ENCODE measurements at places on chromosomes 5 and 9.
A peak's percentile ranks its signal among the peaks of the same experiment; 100 is the strongest.

DNA sequence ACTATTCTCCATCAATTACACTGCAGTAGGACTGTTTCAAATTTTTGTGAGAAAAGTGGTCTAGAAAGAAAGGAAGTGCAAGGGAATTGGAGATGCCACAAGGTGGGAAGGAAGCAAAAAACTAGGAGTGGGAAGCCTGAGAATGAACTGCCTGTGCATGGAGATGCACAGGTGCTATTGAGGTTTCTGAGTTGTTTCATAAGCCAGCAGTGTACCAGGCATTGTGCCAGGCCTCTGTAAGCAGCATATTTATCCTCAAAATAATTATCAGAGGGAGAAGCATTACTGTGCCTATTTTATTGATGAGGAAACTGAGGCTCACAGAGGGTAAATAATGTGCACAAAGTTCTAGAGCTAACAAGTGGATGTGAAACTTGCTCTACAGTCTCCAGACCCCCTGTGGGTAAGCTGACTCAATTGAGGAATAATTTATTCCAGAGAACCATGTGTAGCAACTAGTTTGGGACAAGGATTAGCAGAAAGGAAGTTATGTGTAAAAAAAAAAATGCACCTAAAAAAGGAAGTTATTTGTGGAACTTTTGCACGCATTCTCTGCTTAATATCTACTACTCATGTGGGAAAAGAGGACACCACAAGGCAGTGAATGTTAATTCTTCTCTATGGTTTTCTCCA lies 96.7 kb downstream of the SNCAIP start:
- DNase-seq, result no peak

DNA sequence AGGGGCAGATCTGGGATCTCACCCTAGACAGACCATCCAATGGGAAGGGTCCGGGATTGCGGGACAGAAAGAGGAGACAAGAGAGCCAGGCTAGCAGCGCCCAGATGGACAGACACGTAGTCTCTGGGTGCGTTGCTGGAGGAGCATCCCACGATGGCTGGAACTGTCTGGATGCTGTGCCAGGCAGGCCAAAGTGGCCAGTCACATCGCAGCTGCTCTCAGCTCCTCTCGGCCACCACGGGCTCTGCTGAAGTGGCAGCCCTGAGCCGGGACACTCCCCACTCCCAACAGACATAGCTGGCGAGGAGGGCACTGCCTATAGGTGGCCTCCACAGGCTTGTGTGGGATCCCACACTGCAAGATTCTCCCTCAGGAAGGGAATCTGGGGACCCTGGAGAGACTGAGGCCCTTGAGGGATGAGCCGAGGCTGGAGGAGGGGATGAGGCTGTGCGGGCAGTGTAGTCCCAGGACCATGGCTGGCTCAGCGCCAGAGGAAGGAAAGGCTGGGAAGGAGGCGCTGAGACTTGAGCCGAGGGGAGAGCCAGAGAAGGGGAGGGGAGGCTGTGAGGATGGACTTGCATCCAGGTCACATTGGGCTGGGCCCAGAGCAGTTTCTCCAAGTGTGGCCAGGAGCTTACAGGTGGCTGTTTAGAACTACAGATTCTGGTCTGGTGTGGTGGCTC lies 10.3 kb upstream of the WDR5 start:
- DNase-seq, result no peak

- DNase-seq, result no peak
These were observed 146.2 kb upstream of the PHYKPL start for GRCh38 chr5:178378527-178379484.

DNA sequence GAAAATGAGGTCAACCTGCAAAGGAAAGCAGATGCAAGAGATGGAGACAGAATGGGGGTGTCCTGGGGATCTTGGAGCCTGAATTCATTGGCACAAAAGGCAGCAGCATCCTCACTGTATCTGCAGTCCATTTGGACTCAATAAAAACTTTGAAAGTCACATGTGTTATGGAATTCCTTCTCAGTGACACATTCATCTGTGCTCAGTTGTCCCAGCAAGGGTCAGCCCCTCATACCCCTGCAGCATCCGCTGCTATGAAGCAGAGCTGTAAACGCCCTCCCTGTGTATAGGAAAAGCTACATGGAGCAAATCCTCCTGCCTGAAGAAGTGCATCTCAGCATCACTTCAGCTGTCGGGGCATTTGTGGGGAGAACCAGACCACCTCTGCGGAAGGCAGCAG lies 14.5 kb upstream of the RARS1 start:
- peak; percentile 11 for DNase-seq

DNA sequence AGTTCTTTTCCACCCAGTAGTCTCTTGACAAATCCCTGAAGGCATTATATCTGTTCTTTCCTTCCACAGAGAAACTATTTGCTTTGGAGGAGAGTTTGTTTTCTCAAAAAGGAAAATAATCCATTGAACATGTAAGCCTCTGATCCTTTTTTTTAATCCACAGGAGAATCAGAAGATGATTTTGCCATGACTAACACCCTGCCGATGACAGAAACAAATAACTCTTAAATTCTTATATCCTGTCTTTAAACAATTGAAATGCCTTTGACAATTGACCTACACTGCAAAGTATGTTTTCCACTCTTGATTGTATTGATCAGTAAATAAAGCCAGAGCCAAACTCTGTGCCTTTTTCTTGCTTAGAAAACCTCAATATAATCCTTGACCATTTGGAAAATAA lies 666.4 kb upstream of the CTNND2 start:
- no peak for DNase-seq

GRCh38 chr5:130773813-130774212 lies 391.2 kb downstream of the HINT1 start:
- DNase-seq, result no peak

- no peak for DNase-seq
These were observed 44.2 kb upstream of the PALM2AKAP2 start for GRCh38 chr9:109735801-109736200.

GRCh38 chr9:17824191-17824590 lies 245.3 kb downstream of the SH3GL2 start:
- peak; percentile 63 for DNase-seq

DNA sequence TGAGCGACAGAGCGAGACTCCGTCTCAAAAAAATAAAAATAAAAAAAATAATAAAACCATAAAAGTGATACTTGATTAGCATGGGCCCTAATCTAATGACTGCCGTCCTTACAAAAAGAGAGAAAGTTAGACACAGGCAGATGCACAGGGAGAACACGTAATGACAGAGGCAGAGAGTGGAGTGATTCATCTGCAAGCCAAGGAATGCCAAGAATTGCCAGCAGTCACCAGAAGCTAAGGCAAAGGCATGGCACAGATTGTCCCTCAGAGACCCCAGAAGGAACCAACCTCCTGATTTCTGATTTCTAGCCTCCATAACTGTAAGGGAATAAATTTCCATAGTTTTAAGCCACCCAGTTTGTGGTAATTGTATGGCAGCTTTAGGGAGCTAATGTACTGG lies 79.6 kb upstream of the FREM1 start:
- DNase-seq, result no peak

DNA sequence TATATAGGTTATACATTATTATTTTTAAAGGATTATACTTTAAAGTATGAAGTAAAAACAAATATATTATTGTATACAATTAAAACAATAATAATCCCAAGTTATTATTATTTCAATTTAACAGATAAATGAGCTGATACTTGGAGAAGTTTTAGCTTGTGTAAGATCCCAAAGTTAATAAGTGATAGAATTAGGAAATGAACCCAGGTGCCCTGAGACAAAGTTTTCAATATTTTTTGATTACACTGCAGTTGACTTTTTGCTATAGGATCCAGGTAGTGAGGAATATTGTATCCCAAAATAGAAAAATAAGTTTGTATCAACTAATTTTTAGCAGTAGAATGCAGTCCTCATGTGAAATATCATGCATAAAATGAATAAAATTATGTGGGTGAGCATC lies 543.2 kb upstream of the ZNF608 start:
- no peak for DNase-seq

DNA sequence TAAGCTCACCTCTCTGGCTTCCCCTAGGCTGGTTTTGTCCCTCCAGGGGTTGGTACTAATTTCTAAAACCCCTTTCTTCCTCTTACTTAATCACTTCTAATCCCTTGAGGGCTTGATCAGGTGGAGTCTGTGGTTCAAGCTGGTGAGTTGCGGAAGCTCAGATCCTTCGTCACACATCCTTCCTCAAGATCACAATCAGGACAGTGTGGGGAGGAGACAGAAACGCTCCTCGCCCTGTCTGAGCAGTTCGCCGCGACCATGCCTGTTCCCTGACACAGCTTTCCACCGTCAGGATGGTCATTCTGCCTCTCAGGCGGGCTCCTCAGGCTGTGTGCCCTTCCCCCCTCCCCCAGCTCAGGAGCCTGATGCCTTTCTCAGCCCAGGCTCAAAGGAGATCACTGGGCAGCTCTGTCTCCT lies 24.3 kb downstream of the CPLX2 start:
- no peak for DNase-seq

DNA sequence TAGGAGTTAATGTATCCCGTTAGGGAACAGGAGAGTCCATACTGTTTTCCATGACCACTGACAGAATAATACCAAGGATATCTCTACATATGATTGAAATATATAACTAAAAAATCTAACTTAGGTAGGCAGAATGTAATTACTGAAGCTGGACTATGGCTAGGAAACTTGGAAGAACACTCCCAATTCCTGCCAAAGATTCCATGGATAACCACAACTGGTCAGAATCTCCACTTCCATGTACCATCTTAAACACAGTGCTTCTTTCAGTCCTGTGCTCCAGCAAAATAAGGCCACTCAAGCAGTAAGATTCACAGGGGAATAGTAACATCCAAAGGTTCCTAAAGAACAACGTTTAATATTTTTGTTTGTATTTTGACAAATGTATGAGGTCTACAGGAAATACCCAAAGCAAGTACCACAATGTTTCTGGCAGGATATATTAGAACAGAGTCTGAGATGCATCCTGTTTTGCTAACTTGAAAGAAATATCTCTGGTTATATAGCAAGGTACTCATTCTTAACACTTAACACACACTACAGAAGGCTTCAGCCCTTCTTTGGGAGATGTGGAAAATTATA lies 295.0 kb downstream of the ADAMTS6 start:
- DNase-seq, result peak; percentile 26

- peak; percentile 16 for DNase-seq
These were observed 19.5 kb upstream of the GOLGA1 start for GRCh38 chr9:124960409-124960752.

DNA sequence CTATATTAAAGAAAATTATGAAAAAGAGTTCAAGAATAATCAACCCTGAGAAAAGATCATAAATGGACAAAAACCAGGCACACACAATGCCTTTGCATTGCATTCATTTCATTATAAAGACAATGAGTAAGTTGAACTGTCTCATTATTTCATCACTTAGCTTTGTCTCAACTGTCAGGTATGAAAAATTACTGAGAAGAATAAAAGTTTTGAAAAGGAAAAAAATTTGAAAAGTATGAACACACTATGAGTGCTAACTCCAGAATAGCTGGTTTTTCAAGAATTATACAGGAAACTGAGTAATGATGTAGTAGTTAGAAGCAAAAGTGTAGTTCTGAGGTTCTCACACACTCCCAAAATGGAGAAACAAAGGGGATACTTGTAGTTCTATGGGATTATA lies 16.3 kb upstream of the ANXA1 start:
- DNase-seq, result peak; percentile 47

DNA sequence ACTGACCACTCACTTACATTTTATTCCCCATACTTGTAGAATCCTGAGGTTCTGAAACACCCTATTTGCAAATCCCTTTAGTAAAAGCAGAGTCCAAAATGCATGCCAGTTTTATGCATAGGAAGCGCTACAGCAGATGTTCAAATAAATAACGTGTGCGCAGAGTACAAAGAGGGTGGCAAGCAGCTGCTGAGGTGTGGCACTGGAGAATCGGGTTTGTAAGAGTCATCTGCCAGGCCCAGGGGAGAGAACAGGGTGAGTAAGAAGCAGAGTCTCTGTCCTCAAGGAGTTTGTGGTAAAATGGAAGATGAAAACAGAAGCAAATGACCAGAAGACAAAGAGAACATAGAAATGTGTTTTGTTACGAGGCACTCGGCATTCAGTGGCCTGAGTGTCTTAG lies 288.8 kb downstream of the GLIS3 start:
- DNase-seq, result no peak

- no peak for DNase-seq
These were observed 253.7 kb upstream of the PRDM9 start for GRCh38 chr5:23253621-23254198.

DNA sequence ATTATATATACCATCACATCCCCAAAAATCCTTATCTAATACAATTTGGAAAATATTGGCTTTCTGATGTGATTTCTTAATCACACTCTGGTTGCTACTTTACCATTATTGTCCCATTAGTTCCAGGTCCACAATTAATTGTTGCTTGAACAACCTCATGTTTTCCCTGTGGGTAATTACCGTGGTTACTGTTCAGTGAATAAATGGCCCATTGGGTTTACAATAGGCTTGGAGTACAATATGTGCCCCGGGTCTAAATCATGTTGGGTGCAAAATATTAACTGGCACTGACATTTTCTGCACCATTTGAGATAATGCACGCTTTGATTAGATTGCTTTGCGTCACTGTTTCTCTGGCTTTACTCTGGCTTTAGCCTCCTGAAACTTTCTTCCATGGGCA lies 163.7 kb downstream of the GABBR2 start:
- DNase-seq, result no peak

- DNase-seq, result peak; percentile 79
These were observed 256.7 kb downstream of the CDH12 start for GRCh38 chr5:22596404-22596970.

- no peak for DNase-seq
These were observed 64.3 kb downstream of the C9orf50 start for GRCh38 chr9:129556491-129557191.

DNA sequence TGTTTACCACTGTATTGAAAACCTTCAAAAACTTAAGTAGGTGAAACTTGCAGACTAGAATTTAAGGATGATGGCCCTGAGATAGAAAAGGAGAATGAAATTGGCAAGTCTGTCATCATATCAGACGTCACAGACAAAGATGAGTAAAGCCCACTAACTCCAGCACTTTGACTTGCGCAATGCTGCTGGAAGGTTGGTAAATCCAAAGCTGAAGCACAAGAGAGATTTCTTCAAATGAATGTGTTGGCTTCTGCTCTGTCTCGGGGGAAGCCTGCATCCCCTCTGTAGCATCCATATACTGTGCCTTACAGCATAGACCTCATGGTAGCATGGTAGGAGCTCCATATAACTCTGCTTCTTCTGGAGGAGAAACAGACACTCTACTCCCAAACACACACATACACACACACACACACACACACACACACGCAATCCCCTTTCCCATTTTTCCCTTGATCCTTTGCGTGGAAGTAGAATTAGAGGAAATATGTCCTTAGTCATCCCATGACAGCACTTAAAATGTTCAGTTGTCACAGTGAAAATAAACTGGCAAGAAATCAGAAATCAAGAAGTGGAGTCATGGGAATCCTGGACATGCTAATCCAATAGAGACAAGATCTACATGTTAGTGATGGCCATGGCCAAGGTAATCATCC lies 241.5 kb downstream of the NR3C1 start:
- DNase-seq, result peak; percentile 91

All from fibroblast of the aortic adventitia (primary cell).